Ovary (tissue), 10 donors: ENCODE measurements at places on chromosomes 2 and 18.

DNA sequence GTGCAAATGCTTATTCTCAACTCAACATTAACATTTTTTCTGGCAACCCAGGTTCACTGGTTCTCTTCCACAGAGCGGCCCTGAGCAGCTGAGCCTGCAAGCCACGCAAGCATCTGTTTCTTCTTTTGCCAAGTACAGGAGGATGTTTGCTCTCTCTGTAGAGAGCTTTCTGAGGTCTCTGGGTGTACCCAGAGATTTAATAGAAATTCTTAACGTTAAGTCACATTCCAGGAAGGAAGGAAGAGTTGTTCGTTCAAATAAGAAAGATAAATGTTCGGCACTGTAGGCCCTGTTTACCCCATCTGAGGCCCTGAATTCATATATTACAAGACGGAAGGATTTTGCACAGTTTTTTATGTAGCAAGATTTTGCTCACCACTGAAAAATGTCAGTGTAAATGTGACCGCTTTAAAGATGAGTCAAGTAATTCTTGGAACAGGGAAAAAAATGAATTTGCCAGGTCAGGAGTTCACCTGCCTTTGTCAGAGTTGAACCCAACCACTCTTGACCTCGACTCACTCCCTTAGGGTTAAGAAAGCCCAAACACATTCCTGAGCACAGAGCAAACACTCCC lies 30.1 kb downstream of the KCTD18 start:
- no peak for DNase-seq
- no peaks in the 10 kb centered on the region for H3K36me3 ChIP-seq
- H3K27ac ChIP-seq: peak overlapping the region; percentile 39

DNA sequence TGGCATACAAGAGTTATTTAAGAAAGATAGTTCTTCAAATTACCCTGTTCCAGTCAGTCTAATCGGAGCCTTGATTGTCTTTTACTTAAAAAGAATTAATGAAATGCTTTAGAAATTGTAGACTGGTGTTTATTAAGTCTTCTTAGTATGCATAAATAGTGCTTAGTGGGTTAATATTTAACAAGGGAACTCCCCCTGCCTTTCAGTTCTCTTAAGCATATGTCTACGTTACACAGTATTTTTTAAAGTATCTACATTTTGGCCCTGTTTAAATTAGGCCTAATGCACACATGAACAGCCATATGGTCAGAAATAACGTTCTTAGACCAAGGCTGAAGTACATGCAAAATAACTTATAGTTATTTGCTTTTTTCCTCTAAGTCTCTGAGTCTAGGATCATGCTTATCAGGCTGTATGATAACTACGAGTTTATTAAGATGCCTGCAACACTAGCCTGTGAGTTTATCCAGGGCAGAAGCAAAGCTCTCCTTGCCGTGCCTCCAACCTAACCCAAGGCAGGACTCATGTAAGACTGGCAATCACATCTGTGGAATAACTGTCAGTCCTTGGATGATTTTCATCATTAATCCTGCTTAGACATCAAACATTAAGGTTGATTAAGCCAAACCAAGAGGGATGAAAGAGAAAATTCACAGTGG lies 6.7 kb downstream of the BCL2 start:
- no peak overlapping the region for H3K27ac ChIP-seq
- no peaks in the 10 kb centered on the region for H3K36me3 ChIP-seq
- H3K27me3 ChIP-seq: no peaks in the 10 kb centered on the region
- H3K4me3 ChIP-seq: peak overlapping the region; percentile 10
- no peak for DNase-seq

DNA sequence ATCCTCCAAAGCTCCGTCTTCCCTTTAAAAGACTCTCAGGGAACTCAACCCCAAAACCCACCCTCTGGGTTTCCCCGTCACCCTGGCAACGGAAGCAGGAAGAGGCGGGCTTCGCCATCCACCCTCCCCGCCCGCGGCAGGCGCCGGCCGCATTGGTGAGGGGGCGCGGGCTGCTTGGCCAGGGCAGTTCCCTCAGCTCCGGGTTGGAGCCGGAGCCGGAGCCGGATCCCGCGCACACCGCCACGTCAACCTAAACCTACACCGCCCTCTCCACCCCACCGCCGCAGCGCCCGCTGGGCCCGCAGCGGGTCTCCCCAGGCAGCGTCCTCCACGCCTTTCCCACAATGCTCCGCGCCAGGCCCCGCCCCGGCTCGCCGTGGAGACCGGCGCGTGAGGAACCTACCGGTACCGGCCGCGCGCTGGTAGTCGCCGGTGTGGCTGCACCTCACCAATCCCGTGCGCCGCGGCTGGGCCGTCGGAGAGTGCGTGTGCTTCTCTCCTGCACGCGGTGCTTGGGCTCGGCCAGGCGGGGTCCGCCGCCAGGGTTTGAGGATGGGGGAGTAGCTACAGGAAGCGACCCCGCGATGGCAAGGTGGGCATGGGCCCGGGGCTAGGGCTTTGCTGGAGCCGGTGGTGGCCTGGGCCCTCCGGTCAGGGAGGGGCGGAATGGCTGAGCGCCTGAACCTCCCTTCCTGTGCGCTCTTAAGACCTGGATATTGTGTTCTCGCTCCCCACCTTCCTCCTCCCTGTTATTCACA lies at the start of gene DNAJC10:
DNAJC10 (plus strand) TSS at position 366 of the 758 bp plus-strand sequence. CDS start 1,830 bp downstream, outside the sequence.
- H3K36me3 ChIP-seq: no peaks in the 10 kb centered on the region
- H3K4me3 ChIP-seq: peak within 1 kb of the TSS; percentile 80
- peak within 1 kb of the TSS; percentile 84 for H3K27ac ChIP-seq
- H3K27me3 ChIP-seq: no peaks in the 10 kb centered on the region
- H3K4me1 ChIP-seq: peaks cover 1% of the 10 kb centered on the region

DNA sequence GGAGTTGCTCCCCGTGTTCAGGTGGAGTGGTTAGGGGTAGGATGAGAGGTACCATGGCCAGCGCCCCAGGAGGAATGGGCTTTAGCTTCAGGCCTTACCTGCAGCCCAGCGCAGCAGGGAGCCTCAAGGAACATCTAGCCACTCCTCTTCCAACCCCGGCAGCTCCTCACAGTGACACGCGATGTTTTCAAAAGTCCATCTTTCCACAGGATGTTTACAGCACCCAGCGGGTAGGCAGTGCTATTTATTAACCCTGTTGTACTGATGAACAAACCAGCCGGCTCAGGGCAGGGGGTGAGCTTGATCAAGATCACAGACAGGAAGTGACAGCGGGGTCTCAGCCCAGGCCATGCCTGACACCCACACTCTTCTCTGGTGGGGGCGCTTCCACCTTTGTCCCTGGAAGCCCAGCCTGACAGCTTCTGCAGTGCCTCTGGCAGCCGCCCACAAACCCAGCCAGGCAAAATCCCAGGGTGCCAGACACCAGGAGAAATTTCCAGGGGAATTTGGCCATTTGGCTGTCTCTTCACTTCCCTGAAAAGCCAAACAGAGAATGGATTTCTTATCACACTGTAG lies 18.4 kb upstream of the PRLH start:
- H3K36me3 ChIP-seq: no peaks in the 10 kb centered on the region
- DNase-seq: no peak
- H3K4me1 ChIP-seq: no peaks in the 10 kb centered on the region
- H3K4me3 ChIP-seq: no peak overlapping the region
- no peak overlapping the region for H3K27ac ChIP-seq
- H3K27me3 ChIP-seq: no peaks in the 10 kb centered on the region

DNA sequence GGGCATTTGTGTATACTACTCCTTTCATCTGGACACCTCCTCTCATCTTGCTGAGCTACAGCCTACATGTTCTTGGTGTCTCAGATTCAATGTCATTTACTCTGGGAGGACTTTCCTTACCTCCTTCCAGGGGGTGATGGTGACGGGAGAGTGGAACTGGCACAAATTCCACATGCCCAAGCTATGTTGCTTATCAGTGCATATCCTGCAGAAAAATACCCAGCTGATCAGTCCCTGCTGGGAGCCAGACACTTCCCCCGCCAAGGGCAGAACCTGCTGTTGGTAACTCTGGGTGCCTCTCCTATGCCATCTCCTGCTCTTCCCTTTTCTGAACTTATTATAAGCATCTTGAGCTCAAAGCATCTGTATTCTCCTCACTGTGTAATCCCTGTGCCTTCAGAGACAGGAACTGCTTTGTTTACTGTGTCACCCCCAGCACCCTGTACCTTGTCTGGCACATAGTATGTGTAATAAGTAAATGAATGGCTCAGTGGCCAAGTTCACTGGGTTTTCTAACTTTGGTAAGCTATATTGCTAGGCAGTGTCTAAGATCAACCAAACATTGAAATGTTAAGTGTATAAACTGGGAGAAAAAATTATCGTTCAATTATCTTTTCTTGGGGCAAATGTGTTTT lies 87.7 kb upstream of the LPIN2 start:
- H3K4me3 ChIP-seq: no peak overlapping the region
- no peak for DNase-seq
- H3K27me3 ChIP-seq: no peaks in the 10 kb centered on the region
- H3K36me3 ChIP-seq: no peaks in the 10 kb centered on the region

- H3K4me3 ChIP-seq: no peak overlapping the region
- DNase-seq: no peak
- no peaks in the 10 kb centered on the region for H3K36me3 ChIP-seq
- H3K27ac ChIP-seq: no peak overlapping the region
Measured at GRCh38 chr18:58385472-58385871, 243.4 kb downstream of the ALPK2 start.

DNA sequence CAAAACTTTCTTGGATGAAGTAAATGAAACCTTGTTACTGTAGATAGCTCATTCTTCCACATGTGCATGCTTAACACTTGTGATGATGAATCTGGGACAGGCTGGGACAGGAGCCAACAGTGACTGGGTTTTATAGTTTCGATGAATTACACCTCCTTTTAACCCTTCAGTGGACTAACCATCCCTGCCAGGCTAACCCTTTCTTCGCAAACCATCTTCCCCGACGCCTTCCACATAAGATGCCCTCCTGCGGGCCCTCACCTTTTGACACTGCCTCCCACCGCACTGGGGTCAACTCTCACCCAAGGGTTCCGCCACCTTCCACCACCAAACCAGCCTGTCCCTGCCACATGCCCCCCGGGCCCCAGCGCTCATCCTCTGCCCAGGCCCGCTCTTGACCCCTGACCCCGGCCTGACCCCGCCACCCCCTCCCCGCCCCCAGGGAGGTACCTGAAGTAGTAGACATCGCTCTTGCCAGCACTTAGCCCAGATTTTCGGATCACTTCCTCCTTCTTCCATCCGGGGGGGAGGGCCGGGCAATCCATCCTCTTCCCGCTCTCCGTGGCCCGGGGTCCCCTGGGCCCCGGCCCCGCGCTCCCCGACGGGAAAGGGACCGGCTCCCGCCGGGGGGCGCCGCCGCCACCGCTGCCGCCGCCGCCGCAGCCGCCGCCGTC lies 764 bp downstream of the MBD2 start:
- no peaks in the 10 kb centered on the region for H3K27me3 ChIP-seq
- peaks cover 5% of the 10 kb centered on the region for H3K4me1 ChIP-seq
- H3K36me3 ChIP-seq: no peaks in the 10 kb centered on the region
- H3K27ac ChIP-seq: no peak overlapping the region
- DNase-seq: peak; percentile 66

DNA sequence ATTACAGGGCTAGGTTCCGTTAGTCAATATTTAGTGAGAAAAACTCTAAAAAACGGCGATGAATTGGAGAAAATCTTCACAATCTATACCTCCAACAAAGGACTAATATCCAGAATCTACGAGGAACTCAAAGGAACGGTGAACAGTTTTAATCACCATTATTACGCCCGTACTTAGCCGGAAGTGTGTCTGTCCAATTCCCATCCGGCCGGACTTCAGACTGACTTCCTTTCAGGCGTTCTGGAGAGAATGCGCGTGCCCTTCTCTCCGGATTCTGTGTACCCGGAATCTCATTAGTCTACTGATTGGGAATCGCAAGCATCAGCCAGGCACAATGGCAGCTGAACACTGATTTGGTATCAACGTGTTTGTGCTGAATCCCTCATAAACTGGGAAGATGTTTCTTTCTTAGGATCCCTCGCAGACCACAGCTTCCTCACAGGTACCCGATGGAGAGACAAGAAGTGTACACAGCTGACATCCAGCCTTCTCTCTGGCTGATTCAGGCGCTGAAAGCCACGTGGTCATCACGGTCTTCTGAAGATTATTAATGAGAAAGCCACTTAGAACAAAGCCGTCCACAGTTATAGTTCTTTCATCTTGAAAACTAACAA lies 239.9 kb downstream of the ZNF516 start:
- H3K4me3 ChIP-seq: no peak overlapping the region
- H3K36me3 ChIP-seq: no peaks in the 10 kb centered on the region
- peaks cover 15% of the 10 kb centered on the region for H3K4me1 ChIP-seq
- no peak for DNase-seq
- no peaks in the 10 kb centered on the region for H3K27me3 ChIP-seq
- no peak overlapping the region for H3K27ac ChIP-seq
